ELR (cell line): ENCODE measurements at places on chromosomes 12 and 14.

GRCh38 chr14:22390195-22390594, 198.8 kb downstream of the DAD1 start:
- DNase-seq = no peak

- DNase-seq = no peak
Measured at GRCh38 chr14:61300754-61301153, 19.6 kb upstream of the TMEM30B start.

GRCh38 chr12:47832263-47832933, 12.7 kb upstream of the HDAC7 start:
- DNase-seq = no peak

- DNase-seq = peak; percentile 40
Measured at GRCh38 chr14:99644723-99645544, at the start of gene HHIPL1. Gene HHIPL1 (plus strand): TSS chr14:99645129. CDS start chr14:99645208, 79 bp downstream.

DNA sequence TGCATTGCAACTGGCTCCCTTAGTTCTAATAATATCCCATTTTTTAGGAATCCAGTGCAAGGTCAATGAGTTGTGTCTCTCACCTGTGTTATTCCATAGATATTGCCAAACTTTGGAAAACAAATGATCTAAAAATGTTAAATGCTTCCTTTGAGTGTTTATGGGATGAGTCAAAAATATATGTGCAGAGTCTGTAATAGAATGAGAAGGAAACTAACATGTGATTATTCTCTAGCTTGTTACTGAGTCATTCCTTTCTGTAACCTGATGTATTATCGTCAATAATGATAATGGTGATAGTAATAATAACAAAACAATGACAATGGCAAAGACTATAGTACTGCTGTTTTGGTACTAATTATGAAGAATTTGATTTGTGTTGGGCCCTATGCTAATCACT, 11.5 kb downstream of the ACSS3 start:
- no peak for DNase-seq

GRCh38 chr12:125159702-125160101, 94.5 kb downstream of the AACS start:
- no peak for DNase-seq

DNA sequence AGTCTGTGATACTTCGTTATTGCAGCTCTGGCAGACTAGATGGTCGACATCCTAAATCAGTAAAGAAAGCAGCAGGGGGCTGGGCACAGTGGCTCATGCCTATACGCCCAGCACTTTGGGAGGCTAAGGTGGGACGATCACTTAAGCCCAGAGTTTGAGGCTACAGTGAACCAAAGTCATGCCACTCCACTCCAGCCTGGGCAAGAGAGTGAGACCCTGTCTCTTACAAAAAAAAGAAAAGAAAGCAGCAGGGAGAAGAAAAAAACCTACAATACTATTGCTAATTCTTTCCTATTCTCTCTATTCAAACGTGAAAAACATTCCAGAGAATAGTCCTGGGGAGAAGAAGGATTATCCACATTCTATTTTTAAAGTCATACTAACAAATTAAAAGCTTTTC, 79.5 kb downstream of the DCAF5 start:
- no peak for DNase-seq

GRCh38 chr12:8644345-8645248, 18.0 kb downstream of the MFAP5 start:
- DNase-seq = no peak

DNA sequence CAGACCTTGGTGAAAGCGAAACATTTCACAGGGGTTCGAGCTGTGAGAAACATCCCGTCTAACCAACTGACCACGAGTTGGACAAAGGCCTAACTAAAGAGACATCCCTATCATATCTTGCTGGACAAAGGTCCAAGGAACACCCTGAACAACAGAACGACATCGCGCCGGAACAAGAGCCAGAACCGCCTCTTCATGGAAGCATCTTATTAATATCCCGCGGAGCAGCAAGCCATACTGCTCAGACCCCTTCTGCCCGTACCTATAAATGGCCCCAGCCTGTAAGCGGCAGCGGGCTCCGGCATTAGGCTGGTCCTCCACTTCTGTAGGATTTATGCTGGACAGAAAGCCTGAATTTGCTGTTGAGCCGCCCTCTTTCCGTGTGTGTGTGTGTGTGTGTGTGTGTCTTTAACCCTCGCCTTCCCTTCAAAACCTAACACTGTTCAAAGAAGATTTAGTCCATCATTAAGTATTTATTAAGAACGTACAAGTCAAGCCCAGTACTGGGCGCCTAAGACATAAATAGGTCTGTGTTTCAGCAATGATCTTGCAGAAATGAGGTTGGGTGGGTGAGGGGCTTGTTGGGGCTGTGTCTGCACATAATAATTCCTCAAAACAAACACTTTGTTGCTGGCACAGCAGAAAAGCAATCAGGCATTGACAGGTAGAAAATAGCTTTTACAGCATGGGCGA, 1.9 kb downstream of the SLC6A15 start:
- DNase-seq = peak; percentile 60

DNA sequence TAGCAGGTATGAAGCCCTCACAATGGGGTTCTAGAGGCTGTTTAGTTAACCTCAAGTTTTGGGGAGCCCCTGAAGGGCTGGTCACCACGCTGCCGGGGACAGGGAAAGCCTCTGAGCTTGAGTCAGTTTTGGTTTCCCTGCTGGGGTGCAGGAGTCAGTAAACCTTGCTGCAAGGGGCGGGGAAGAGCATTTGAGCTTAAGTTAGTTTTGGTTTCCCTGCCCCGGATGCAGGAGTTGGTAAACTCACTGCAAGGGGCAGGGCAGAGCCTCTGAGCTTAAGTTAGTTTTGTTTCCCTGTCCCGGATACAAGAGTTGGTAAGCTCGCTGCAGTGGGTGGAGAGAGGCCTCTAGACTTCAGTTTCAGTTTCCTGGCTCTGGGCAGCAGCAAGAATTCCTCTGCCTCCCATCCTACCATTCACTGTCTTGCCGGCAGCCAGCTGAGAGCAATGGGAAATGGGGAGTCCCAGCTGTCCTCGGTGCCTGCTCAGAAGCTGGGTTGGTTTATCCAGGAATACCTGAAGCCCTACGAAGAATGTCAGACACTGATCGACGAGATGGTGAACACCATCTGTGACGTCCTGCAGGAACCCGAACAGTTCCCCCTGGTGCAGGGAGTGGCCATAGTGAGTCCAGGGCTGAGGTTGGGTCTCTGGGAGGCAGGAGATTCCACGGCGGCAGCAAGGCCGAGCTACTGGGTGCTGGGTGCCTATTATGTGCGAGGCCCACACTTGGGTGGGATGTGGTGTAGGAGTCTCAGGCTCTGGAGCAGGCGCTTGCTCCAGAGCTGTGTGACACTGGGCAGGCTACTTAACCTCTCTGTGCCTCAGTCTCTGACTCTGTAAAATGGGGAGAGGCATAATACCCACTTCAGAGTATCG, at the start of gene OAS2:
OAS2 (plus strand) TSS at position 357 of the 878 bp plus-strand sequence; CDS start at position 447, 90 bp downstream.
- peak; percentile 86 for DNase-seq

DNA sequence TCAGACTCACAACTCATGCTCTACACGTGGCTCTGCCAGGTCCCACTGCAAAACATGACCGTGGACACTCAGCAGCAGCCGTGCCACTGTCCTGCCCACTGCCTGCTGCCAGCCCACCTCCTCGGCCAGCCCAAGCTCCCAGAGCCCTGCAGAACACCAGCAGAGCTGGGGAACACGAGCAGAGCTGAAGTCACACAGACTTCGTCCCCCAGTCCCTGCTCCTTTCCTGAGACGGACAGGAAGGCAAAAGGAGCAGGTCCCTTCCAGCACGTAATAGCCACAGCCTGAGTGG, 152.1 kb downstream of the DPF3 start:
- DNase-seq = no peak

DNA sequence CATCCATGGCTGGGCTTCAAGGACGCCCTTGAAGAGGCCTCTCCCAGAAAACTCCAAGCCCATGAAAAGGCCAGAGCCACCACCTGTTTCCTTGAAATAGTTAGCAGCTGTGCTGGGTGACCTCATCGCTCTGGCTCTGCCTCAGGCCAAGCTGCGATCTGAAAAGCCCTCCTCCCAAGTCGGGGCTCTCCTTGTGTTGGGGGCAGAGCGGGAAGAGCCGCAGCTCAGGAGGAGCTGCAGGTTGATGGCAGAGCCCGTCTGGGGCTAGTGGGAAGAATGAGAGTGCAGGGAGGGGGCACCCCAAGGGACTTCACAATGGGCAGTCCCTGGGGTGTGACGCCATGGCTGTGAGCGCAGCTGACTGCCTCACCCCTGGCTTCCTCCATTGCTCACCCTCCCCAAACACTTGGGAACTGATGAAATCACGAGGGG, 50.0 kb upstream of the STON2 start:
- no peak for DNase-seq

- no peak for DNase-seq
Measured at GRCh38 chr14:47297374-47297773, 378.0 kb downstream of the MDGA2 start.

- DNase-seq = no peak
Measured at GRCh38 chr14:101109347-101109638, 205.8 kb upstream of the RTL1 start.

DNA sequence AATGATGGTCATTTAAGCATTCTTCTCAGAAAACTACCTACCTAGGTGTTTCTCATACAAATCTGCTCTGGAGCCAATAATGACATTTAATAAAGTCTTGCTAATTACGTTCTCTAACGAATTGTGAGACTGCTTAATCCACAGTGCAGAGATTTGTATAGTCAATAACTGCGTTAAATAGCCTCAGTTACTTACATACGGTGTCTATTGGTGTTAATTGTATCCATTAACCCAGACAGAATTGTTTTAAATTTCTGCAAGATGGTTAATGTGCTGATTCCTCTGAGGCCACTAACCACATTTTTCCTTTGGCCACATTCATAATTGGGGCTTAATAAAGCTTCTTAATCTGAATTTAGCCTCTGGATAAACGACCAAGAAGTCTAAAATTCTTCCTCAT, 171.7 kb downstream of the SLC41A2 start:
- DNase-seq = no peak

GRCh38 chr12:75439930-75440329, 40.6 kb upstream of the GLIPR1 start:
- DNase-seq = peak; percentile 41

GRCh38 chr12:41950455-41950854, 194.2 kb downstream of the GXYLT1 start:
- no peak for DNase-seq

- DNase-seq = peak; percentile 43
Measured at GRCh38 chr14:93023039-93023438, 92.7 kb downstream of the ITPK1 start.

- no peak for DNase-seq
Measured at GRCh38 chr12:56709759-56710376, 15.2 kb downstream of the NACA start.

DNA sequence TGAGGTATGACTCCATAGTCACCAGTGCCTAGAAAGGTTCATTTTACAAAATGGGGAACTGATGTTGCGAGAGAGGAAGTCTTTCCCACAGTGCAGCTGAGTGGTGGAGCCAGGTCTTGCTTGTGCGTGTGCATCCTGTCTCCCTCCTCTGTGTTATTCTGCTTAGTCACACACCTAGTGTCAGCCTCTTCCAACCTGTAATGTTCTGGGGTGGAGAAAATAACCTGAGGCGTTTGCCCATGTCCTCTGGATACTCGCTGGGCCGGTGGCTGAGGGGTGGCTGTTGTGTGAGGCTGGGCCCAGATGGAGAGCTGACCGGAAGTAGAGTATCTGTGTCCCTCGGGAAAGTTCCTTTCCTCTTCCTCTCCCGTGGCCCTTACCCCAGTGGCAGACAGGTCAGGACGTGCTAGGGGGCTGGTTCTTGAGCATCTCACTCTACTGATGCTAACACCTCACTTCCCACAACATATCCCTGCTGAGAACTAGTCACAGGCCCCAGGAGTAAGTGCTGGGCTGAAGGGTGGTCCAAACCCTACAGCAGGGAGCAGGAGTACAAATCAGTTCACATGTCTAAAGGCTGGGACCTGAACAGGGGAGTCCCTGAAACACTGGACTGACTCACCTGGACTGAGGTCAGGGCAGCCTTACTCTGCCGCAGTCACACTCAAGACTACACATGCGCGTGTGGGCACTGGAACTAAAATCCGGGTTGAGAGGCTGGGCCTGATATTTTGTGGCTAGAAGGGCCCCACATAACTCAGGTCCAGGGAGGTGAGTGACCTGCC, 7.0 kb downstream of the MLF2 start:
- peak; percentile 16 for DNase-seq

DNA sequence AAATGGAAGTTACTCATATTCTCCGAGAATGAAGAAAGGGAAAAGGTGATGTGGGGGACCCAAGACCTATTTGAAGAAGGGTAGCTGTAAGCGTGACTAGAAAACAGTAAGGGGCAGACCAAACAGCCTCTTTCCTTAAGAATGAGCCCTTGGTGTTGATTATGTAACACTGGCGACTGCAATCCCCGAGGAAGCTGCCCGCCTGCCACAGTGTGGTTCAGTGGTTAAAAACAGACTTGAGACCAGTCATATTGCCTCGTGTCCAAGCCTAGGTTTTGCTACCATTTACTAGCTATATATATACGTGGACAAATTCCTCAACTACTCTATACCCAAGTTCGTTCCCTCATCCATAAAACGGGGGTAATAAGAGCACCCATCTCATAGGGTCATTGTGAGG, 49.1 kb downstream of the SSPN start:
- no peak for DNase-seq

- DNase-seq = no peak
Measured at GRCh38 chr14:73235531-73236155, 1.7 kb upstream of the PAPLN start.

DNA sequence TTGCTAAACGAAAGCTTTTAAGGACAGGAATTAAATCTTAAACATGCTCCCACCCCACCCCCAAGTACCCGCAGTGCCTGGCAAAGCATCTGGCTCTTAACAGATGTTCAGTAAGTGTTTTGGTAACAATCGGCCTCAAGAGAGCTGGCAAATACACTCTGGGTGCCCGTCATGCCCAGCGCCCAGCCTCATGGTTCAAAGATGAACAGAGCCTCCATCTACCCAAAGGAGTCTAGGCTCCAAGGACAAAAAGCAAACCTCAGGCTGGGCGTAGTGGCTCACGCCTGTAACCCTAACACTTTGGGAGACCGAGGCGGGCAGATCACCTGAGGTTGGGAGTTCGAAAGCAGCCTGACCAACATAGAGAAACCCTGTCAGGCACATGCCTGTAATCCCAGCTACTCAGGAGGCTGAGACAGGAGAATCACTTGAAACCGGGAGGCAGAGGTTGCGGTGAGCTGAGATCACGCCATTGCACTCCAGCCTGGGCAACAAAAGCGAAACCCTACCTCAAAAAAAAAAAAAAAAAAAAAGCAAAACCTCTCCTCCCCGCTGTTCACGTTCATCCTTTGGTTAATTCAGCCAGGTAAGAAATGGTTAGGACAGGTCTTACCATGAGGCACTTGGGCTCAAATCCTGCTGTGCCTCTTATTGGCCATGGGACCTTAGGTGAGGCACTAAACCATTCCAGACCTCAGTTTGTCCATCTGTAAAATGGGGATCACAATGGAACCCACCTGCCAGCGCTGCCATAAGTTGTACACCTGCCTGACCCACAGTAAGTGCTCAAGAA, 151.3 kb downstream of the BCL11B start:
- DNase-seq = no peak

GRCh38 chr14:47044841-47045240, 393.3 kb upstream of the RPL10L start:
- no peak for DNase-seq

DNA sequence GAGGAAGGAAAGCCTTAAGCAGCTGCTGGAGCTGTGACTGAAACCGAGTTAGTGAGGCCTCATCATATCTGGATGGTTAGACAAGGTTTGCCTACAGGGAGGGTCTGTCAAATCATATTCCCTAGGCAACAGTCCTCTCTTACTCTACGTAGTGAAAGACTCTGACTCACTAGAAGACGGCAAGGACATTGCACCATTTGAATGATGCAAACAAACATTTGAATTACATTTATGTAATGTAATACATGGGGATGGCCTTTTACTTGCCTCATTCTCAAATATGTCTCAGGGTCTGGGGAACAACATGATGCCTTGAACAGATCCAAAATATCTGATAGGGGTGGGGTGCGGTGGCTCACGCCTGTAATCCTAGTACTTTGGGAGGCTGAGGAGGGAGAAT, 29.8 kb upstream of the STRAP start:
- DNase-seq = peak; percentile 62
